ENCODE measurements at places on chromosomes 13 and 19.

- peak; percentile 83 for DNase-seq
Measured at GRCh38 chr19:48629599-48630295, 7.4 kb downstream of the DBP start.

DNA sequence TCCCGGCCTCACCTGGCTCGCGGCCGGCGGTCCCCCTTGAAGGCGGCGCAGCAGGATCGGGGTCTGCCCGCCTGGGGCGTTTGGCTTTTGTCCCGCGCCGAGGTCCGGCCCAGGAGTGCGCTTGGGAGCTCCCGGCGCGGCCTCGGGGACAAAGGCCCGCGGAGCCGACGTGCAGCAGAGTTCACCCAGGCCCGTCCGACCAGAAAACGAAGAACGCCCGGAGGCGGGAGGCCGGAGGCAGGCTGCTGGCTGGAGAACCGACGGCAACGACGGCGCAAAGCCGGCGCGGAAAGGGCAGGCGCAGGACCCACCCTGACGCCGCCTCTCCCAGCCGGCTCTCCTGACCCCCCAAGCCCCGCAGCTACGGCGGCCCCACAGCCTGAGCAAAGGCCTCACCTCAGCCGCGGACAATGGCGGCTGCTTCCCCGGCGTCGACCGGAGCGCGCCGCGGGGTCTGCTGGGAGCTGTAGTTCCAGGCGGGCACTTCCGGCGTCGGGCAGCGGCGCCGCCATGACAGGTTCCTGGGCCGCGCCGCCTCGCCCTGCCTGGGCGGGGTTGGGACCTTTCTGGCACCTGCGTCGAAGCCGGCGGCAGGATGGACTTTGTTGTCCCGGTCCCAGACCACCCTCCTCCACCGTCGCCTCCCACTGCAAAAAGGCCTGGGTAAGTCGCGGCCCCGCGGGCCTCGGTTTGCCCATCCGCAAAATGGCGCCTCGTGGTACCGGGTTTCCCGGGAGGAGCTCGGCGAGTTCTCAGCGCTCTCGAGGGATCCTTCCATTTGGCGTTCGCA, at the start of gene ZNF606:
Gene ZNF606, minus strand, starts transcription at position 437 of the 790 bp plus-strand sequence. CDS start 1,501 bp downstream, outside the sequence.
- peak; percentile 89 for DNase-seq

DNA sequence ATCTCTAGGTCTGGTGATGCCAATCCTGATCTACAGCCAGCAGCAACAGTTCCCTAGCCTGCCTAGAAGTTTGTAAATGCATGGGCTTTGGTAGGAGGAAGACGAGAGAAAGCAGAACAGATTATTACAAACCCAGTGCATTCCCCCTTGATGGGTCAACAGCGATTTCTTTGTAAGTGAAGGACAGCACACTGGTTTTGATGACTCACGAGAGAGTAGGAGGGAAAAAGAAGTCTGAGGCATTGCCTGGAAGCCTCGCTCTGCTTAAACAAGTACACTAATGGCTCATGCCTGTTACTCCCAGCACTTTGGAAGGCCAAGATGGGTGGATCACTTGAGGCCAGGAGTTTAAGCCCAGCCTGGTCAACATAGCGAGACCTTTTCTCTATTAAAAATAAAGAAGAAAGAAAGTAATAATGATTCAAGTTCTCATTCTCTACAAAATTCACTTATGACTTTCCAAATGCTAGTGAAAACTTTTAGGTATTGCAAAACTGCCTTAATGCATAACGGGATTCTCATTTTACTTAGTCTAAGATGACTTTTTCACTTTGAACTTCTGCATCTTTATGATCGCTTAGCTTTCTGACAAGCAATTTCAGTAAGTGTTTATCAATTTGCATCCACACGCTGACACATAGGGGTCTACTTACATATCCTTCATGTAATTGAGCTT, 47.7 kb upstream of the USPL1 start:
- DNase-seq = peak; percentile 95

DNA sequence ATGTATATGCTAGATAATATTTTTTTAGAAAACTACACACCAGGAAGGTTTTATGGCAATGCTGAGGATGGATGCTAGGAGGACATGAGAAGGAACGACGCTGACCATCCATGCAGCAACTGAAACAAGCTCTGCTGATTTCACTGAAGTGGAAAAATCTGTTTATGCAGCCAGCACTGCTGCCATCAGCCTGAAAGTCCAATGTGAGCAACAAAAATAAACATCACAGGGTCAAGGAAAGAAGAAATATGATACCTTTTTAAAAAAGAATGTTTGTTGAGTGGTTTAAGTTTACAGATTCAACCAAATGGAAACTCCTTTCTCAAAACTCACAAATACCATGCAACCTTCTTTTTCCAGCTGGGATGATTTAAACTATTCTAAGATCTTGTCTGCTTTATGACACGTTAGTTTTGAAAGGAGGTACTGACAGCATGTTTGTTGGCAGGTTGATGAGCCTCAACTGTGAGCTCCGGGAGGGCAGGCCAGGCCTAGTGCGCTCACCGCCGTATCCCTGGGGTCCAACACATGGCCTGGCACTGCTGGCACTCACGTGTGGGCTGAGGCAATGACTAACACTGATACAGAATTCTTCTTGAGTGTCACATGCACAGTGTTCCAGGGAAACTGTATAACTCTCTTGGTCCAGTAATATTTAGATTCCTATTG, 46.8 kb downstream of the LATS2 start:
- peak; percentile 89 for DNase-seq

GRCh38 chr13:74987124-74987690, 494.8 kb downstream of the TBC1D4 start:
- DNase-seq = no peak

GRCh38 chr19:35718345-35719041, 690 bp downstream of the KMT2B start:
- DNase-seq = no peak

- peak; percentile 87 for DNase-seq
Measured at GRCh38 chr13:30421093-30422053, 920 bp upstream of the UBE2L5 start.

DNA sequence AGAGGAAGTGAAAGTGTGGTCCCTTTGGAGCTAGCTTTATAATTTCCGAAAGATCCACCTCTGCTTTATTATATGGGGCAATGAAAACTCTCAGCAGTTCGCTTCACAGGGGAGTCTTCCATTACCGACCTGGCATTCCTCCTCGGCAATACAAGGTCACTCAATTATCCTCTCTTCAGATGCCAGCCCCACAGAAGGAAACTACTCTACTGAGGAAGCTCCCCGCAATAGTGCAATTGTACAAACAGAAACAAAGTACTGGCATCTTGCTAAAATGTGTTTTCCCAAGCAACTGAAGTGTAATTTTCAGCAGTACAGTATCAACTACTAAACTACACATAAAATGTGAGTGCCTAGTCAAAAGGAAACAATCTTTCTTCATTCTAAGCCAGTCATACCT, 702.0 kb downstream of the PCDH9 start:
- DNase-seq = peak; percentile 35

GRCh38 chr19:2984215-2984528, 6.8 kb downstream of the TLE6 start:
- DNase-seq = no peak

GRCh38 chr19:53819861-53820260, 4.3 kb downstream of the NLRP12 start:
- DNase-seq = no peak

DNA sequence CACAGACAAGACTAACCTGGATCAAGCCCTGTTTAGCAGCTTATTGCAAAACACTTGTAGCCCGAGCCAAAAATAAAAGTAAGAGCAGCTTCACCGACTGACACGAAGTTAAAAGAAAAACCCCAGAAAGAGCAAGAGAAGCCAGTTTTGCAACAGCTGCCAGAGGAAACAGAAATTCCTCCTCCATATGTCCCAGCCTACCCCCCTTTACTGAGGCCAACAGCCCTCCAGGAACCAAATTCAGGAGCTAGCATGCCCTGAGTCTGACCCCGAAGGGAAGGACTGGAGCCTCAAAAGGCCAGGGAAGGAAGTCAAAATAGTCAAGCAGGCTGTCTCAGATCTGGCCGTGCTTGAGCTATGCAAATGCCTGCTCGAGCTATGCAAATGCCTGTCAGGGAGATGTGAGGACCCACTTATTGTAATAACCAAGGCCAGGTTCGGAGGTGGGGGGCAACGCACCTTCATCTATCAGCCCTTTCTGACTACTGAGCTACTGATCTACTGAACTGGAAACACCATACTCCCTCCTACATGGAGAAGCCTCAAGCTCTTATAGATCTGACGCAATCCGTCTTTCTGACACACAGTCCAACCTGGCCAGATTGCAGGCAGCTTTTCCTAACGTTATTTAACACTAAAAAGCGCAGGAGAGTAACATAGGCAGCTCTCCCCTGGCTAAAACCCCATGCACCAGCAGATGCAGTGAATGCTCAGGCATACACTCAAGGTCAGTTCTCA, 6.7 kb downstream of the SIGLEC11 start:
- no peak for DNase-seq

DNA sequence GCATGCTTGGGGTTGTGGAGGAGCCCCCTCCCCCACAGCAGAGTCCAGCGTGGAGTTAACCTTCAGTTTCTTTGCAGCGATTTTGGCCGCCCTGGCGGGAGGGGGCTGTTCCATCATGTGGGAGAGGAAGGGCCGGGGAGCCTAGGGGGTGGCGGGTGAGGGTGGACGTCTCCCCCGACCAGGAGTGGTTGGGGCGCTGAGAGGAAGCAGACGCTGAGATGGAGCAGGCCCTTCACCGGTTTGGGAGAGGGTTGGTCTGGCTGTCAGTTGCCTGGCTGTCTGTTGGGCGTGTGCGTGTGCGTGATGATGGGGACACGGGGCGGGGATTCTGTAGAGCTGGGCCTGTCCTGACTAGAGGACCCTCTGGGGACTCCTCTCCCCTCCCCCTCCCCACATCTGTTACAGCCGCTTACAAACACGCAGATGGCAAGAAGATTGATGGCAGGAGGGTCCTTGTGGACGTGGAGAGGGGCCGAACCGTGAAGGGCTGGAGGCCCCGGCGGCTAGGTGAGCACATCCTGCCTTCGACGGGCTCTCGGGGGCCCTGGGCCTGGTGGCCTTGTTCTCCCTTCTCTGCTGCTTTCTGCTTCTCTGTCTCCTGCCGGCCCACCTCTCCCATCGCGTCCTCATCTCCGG, 9.8 kb upstream of the LIN7B start:
- DNase-seq = no peak

DNA sequence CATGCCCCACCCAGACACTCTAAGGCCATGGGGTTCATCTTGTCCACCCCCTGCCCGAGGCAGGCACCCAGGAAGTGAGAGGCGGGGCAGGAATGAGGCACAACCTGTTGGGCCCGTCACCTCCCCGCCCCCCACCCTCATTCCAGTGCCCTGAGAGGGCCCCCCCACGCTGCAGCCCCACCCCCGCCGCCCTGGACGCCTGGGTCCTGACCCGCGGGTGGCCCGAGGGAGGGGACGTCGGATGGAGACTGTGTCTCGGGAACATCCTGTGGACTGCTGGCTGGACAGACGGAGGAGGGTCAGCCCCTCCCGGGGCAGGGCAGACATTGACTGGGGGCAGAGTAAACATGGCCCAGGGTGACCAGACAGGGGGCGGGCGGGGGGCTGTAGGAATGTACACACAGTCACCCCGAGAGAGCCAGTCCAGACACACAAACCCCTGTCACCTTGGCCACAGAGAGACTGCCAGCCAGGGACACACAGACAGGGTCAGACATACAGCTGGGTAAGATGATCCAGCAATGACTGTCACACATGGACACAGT, 7.4 kb upstream of the JUNB start:
- no peak for DNase-seq

- no peak for DNase-seq
Measured at GRCh38 chr19:17021793-17022590, 4.6 kb downstream of the CPAMD8 start.

DNA sequence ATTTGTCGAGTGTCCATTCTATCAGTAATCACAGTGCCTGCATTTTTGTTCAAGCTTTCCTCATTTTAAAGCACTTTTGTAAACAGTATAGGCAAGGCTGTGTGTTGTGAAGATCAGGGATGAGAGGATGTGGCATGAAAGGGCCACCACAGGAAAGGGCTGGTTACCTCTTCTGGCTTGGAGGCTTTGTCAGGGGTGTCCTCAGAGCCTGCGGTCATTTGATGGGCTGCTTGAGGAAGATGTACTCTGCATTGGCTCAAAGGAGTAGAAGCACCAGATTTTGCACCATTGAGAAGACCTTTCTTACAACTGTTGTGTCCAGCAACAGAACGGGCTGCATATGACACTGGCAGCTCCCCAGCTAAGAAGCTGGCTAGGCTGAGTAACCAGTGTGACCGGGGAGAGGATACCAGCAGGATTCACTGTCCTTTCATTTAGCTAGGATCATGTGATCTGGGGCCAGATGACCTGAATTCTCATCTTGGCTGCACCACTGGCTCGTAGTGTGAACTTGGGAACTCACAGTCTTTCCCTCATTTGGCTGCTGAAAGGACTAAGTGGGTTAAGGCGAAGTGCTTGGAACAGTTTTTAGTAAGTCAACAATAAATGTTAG, 380.2 kb downstream of the FGF9 start:
- no peak for DNase-seq

- no peak for DNase-seq
Measured at GRCh38 chr13:112792511-112792910, 102.7 kb downstream of the ATP11A start.

GRCh38 chr19:38019396-38019724, 112.4 kb downstream of the SIPA1L3 start:
- DNase-seq = no peak

GRCh38 chr19:54551950-54552912, 21.4 kb upstream of the LILRA2 start:
- DNase-seq = no peak

DNA sequence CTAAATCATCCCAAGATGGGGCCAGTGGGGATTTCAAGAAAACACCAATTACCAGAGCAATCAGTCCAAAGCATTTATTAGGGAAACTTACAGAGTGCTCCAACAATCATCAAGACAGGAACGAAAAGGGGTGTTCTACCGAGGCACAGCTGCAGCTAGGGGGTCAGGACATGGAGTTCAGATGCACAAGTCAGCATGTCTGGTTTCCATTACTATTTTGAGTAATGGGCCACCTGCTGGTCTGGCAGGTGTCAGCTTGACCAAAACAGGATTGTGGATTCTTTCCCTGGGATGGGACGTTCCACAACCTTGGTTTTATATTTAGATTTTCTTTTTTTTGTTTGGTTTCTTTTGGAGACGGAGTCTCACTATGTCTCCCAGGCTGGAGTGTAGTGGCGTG, 3.9 kb upstream of the UBL5 start:
- no peak for DNase-seq

- DNase-seq = no peak
Measured at GRCh38 chr13:39318161-39318560, 279.9 kb downstream of the NHLRC3 start.

All from fibroblast of lung (primary cell).